ENCODE measurements at places on chromosomes 11 and 22.

GRCh38 chr11:134049303-134049702 is 19.6 kb upstream of the JAM3 start:
- DNase-seq: no peak

DNA sequence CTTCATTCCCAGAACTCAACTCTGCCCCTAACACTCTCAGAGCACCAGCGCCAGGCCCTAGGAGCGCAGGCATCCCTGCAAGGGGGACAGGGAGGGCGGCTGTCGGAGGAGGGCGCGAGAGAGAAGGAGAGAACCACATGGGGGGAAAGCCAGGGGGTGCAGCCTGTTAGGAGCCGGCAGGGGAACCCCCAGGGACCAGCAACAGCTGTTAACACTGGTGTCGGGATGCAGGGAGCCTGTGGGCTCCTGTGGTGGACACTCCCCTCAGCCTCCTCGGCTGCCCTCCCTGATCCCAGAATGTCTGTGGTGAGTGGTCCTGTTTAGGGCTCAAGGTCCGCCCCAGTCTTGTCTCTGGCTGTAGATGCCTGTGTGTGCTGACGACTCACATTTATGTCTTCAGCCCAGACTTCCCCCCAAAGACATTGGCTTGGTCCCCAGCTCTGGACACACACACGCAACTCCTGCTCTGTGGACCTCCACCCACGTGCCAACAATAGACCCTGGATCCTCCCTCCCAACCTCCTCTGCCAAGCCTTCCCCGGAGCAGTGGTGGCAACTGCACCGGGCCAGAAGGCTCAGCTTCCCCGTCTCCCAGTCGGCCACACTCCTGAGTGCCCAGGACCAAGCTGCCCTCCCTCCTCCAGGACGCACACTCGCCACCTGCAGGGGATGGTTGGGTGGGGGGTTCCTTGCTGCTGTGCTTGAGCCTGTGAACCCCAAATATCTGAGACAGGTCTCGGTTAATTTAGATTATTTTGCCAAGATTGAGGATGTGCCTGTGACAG is 817 bp upstream of the IFITM5 start:
- no peak for DNase-seq

- DNase-seq: no peak
Measured at GRCh38 chr11:7911011-7911410, 20.1 kb downstream of the OR10A6 start.

DNA sequence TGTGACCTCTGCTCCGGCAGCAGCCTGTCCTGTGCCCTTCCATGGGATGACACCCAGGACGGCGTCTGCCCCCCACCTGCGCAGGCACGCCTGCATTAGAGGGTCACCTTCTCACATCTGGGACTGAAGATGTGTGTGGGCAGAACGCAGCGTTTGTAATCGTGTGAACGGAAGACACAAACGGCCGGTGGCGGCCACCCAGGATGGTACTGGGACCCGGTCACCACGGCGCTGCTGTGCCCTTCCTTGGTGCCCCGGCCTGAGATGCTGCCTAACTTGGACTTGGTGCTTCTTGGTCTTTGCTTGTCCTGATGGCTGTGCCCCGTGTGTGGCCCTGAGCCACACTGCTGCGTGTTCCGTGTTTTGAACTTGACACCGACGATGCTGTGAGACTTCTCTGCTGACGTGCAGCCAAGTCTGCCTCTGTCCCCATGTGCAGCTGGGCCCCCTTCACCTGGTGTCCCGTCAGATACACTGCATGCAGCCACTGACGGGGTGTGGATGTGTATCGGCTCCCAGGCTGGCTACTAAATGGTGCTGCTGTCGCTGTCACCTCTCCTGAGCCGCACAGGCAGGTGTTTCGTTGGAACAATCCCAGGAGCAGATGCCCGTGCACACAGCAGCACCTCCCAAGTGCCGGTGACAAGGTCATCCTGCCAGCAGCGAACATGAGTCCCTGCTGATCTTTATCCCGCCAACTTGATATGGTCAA is 21.4 kb downstream of the YPEL1 start:
- DNase-seq: no peak

- DNase-seq: no peak
Measured at GRCh38 chr22:30665266-30665665, 2.4 kb downstream of the DUSP18 start.

- no peak for DNase-seq
Measured at GRCh38 chr11:44335919-44336318, 26.0 kb upstream of the ALX4 start.

DNA sequence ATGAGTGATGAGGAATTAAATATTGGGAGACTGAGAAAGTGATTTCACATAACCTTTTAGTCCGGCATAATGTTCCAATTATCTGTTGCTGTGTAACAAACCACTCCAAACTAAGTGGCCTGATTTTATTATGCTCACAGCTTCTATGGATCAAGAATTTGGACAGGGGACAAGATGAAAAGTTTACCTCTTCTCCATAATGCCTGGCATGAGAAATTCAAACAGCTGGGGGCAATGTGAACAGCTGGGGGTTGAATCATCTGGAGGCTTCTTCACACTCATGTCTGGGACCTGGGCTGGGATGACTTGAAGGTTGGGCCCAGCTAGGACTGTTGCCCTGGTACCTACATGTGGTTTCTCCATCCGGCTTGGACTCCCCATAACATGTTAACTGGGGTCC is 99.4 kb upstream of the DRD2 start:
- no peak for DNase-seq

GRCh38 chr11:80925321-80925720 is 1484.5 kb upstream of the TENM4 start:
- no peak for DNase-seq

- peak; percentile 23 for DNase-seq
Measured at GRCh38 chr22:23888615-23889401, 5.4 kb upstream of the MIF start.

DNA sequence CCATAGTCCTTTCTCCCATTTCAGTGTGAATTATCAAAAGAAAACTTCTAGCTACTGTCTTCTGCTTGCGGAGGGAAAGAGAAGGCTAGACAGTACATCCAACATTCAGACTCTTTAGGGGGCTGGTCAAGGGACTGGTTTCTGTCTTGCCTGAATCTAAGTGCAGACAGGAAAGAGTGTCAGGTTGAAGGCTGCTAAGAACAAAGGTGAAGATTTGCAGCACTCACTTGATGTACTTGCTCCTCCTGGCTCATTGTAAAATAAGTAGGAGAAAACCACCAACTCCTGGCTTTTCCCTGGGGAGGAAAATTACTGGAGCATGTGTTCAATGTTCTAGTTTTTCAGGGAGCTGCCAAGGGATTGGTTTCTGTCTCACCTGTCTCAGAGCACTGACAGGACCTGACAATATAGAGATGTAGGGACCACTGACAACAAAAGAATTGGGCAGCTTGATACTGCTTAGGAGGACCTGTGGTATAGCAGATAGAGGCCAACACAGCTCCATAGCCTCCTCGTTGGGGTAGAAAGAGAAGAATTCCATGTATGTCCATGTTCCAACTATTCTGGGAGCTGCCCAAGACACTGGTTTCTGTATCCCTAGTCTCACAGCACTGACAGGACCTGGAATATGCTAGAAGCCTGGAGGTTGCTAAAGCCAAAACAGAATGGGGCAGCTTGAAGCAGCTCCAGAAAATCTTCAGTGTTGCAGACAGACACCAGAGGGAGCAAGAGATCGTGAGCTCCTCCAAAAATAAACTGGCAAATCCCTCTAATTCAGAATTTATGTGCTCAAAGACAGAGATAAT is 39.7 kb upstream of the MMP12 start:
- DNase-seq: peak; percentile 32

GRCh38 chr11:96469776-96470175 is 80.0 kb downstream of the JRKL start:
- DNase-seq: no peak

GRCh38 chr11:69640260-69640994 is 529 bp upstream of the CCND1 start:
- peak; percentile 42 for DNase-seq

- DNase-seq: no peak
Measured at GRCh38 chr22:47293368-47294221, 531.1 kb downstream of the TBC1D22A start.

- DNase-seq: no peak
Measured at GRCh38 chr22:31738566-31738965, 11.4 kb downstream of the PRR14L start.
